ENCODE measurements at places on chromosomes 1 and 21. TPM values are rescaled to one million over a fixed set of nuclear protein-coding genes. Genes with fewer than 3 reads are reported as not detected.
A peak's percentile ranks its signal among the peaks of the same experiment; 100 is the strongest.

Gene FNDC10
- 25.6 TPM for total RNA-seq

Gene IL10RB
- 21.7 TPM for total RNA-seq

Gene SYCP1
- not detected for total RNA-seq

Gene SLFNL1
- 0.29 TPM for total RNA-seq

Gene CYP4A11
- not detected for total RNA-seq

Gene FCRL2
- total RNA-seq, result not detected

Gene MYOCOS
- total RNA-seq, result not detected

DNA sequence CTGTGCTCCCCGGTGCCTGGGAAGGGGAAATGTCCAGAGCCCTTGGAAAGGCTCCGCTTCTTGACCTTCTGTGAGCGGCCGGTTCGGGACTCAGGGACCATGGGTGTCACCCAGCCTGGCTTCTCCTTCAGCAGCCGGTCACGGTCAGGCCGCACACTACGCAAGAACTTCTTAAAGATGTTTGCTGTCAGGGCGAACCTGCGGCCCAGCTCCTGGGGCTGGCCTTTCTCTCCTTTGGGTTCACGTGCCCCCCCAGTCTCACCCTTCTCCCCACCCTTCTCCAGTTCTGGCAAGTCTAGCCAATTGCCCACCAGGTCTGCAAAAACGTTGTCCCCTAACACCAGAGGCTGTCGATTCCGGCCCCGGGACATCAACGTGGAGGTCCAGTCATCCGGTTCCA is 12.1 kb downstream of the INKA2 start:
- DNase-seq, result no peak

DNA sequence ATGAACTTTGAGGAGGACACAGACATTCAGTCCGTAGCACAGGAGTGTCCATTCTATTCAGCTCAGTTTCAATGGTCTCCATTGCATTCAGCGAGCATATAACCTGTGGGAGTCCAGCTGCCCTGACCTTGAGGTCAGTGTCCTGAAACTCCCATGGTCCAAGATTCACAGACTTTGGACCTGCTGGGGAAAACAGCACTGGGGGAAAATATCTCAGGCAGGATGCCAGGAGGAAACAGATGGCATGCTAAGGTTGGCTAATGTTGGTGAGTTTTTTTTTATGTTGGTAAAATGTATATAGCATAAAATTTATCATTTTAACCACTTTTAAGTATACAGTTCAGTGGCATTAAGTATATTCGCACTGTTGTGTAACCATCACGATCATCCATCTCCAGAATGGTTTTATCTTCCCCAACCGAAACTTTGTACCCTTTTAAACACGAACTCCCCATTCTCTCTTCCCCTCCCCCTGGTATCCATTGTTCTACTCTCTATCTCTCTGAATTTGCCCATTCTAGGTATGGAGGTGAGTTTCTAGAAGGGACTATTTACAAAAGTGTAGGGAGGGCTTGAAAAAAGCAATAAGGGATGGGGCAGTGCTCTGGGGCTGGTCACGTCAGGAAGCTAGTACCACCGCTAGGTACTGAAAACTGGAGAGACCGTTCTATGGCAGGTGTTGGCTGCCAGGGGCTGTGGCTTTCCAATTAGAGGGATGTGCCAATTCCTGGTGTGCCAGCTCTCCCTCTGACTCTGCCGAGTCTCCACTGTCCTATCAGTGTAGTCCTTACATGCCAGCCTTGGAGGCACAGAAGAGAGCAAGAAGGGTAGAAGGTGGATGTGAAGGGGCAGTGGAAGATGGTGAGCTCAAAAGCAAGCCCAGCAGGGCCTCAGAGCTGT is 85.3 kb downstream of the FOXD2 start:
- no peak for DNase-seq

DNA sequence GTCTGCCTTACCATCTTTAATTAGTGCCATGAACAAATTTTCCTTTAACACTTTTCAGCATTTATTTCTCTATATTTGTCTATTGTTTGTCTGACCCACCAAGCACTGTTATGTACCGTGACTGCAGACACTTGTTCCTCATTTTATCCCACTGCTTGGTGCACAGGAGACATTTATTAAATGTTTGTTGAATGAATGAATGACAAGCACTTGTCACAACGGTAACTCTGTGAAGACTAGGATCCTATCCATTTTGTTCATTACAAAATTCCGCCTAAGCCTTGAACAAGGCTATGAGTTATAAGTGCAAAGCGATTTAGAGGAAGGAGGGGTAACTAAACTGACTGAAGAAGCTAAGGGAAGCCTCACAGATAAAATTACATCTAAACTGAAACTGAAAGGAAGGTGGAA is 379 bp upstream of the STRIP1 start:
- DNase-seq, result no peak

GRCh38 chr1:210531475-210532222 is 202.9 kb downstream of the HHAT start:
- no peak for DNase-seq

GRCh38 chr1:150281221-150281757 is 1.1 kb upstream of the CIART start:
- no peak for DNase-seq

GRCh38 chr1:203091761-203092330 is 6.0 kb upstream of the MYOG start:
- DNase-seq, result peak; percentile 60

- DNase-seq, result no peak
These were observed 58.0 kb downstream of the NKAIN1 start for GRCh38 chr1:31181515-31182343.

DNA sequence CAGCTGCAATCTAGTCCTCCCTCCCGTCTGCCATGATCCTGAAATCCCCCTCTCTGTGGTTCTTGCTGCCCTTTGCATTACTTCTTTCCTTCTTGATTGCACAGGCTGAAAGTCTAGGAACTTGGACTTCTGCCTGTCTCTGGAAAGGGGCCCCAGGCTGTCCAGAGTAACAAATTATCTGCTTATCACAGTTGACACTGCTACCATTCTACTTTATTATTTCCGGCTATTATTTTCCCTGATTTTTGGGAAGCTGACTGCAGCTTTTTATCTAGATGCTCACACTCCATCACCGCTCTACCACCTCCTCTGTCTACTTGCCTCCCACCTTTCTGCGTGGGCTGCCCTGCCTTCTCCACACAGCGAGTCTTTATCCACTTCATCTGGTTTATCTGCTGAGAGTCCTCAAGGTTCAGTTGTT is 202.1 kb upstream of the PLXNA2 start:
- no peak for DNase-seq

- peak; percentile 89 for DNase-seq
These were observed 590 bp downstream of the CNN3 start for GRCh38 chr1:94926126-94926914.

- no peak for DNase-seq
These were observed 142.2 kb downstream of the PAPPA2 start for GRCh38 chr1:176605176-176605575.
